NCI-H510A treated with DMSO at 0.1 percent for 48 hours (cell line): ENCODE measurements at places on chromosomes 16 and 17.
A peak's percentile ranks its signal among the peaks of the same experiment; 100 is the strongest.

- DNase-seq: peak; percentile 21
Observed at GRCh38 chr17:44672479-44673093, 16.3 kb downstream of the MEIOC start.

- DNase-seq: no peak
Observed at GRCh38 chr17:49588312-49588711, 12.6 kb downstream of the NXPH3 start.

DNA sequence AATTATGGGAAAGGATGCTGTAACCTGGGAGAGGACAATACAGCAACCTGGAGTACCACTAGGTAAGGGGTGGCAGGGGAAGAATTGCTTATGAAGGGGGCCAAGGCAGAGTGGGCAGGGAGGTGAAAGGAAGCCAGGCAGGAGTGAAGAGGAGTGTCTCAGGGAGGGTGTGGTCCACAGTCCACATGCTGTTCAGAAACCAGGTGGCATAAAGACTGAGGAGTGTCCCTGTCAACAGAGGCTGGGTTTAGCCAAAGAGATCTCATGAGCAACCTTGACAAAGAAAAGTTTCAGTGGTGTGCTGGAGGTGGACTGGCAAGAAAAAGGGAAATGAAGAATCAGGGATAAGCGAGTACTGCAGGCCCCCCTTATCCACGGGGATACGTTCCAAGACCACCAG, 88.4 kb downstream of the SPACA3 start:
- DNase-seq: no peak

DNA sequence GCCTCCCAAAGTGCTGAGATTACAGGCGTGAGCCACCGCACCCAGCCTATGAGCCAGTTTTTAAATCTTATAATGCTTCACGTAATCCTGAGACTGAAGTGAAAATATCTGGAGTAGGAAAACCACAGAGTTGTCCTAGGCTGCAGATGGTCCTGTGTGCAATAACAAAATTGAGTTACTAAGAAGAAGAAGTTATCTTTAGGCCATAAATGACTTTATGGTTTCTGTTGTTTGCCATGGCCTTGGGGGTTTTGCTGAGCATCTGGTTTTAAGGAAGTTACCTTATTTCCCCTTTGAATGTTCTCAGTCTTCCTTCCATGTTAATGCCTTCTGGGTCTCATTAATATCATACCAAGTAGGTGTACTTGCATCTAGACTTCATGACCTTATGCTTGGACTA, 16.5 kb downstream of the NMT1 start:
- no peak for DNase-seq

DNA sequence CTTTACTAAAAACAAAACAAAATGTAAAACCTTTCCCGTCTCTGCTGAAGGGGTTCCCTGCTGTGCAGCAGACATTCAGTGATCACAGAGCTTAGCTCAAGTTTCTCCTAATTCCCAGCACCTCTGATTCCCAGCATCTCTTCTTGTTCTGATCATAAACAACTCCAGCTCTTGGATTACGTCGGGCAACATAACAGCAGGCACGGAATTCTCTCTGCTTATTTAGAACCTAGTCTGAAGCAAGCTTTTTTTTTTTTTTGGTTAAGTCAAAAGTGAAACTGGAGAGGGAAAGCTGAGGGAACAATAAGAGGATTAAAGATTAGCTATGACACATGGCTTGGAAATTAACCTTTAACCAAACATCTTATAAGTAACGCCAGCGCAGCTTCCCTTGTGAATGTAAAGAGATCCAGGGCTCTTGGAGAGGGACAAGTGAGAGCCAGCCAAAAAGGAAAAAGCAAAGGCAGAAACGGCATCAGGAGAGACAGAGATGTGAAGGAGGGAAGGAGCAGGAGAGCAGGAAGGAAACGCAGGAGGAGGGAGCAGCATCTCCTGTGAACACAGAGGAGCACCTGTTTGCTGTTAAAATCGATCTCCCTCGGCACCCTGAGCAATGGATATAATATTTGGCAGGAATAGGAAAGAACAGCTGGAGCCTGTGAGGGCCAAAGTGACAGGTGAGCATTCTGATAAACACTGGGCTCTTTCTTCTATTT, at the start of gene BCO1:
TSS of gene BCO1 (plus strand) at position 394 of the 716 bp plus-strand sequence. CDS start at position 614, 220 bp downstream.
- peak; percentile 13 for DNase-seq

DNA sequence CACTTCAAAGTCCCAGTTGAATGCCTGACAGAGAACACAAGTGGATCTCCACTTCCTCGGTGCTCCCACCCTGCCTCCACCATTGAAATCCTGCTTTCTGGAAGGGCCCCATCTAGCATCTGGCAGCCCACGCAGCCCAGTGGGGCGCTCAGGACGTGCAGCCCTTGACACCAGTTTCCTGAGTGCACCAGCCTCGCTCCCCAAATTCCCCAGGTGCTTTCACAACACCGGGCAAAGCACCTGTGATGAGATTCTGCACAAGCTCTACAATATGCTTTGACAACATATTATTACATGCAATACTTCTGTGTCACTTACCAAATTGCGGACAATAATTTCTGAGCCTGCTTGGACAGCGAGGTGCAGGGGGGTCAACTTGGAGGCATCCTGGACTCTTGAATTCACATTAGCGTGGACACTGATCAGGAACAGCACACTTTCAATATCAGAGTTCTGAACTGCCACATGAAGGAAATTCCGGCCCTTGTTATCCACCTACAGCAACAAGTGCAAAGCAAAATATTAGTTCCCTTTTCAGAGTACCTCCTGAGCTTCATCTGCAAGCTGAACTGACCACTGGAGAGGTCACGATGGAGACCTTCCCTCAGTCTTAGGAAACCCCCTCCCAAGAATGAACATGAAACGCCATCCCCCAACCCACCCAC, 33.9 kb downstream of the CYB5D2 start:
- DNase-seq: no peak

DNA sequence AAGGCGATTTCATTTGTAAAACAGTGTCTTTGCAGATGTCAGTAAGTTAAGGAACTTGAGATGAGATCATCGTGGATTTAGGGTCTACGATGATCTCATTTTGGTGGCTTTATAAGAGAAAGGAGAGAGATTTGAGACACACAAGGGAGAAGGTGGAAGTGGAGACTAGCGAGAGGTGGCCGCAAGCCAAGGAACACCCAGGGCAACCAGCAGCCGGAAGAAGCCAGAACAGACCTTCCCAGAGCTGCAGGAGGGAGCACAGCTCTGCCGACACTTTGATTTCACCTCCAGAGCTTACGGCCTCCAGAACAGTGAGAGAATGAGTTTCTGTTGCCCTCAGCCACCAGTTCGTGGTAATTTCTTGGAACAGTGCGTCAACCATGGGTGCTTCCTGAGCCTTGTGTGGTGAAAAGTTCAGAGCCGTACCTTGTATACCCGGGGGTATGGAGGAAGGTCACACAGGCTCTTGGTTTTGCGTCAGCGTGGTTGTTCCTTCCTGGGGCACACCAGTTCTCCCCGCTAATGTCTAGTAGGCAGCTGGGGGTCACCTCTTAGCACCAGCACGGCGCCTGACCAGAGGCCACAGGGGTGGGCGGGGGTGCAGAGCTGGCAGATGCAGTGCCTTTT, 12.9 kb upstream of the SEC14L1 start:
- DNase-seq: no peak

- no peak for DNase-seq
Observed at GRCh38 chr16:69322343-69322742, 8.0 kb downstream of the PDF start.

- peak; percentile 82 for DNase-seq
Observed at GRCh38 chr16:85681255-85681654, 7.5 kb downstream of the GINS2 start.

- DNase-seq: no peak
Observed at GRCh38 chr17:70609566-70609965, 440.2 kb downstream of the KCNJ2 start.

DNA sequence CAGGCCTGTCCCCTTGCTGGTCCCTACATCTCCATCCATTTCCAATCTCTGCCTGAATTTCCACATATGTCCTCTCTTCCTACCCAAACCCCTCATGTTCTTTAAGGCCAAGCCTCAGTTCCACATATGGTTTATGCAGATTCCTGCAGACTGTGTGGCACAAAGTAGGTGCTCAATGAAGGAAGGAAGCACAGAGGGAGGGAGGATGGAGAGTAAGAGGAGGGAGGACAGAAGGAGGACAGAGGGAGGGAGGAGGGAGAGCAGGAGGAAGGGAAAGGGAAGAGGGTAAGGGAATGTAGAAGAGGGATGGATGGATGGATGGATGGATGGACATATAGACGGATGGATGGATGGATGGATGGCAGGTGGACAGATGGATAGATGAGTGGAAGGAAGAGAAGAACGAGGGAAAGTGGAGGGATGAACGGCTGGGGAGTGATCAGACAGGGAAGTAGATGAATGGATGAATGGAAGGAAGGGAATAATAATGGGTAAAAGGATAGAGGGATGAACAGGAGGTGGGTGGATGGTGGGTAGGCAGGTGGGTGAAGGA, 7.7 kb upstream of the KRT14 start:
- DNase-seq: no peak

DNA sequence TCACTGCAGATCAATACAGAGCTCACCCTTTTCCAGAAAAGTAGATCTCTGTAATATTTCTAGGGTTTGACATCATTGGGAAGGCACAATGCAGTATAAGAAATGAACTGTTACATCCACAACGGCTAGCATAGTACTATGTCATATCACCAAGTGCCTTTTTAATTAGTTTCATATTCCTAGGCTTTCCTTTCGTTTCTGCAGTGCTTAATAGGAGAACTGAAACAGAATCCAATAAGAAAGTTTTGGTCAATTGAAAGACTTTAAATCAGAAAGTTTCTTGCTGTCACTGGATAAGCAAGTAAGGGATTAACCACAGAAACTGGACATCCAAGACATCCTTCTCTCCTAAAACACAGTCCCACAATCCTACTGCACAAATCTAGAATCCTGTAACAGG, 3.5 kb upstream of the RNF43 start:
- no peak for DNase-seq

DNA sequence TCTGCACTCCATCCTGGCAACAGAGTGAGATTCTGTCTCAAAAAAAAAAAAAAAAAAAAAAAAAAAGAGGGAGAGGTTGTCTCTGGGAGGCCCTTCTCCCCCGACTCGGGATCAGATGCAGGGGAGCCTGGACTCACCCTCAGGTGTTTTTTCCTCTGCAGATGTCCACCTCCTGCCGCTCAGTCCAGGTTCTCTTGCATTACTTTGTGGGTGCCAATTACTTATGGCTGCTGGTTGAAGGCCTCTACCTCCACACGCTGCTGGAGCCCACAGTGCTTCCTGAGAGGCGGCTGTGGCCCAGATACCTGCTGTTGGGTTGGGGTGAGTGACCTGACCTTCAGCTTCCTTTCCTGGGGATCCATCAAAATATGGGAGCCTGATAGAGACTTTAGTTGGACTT, 34.1 kb downstream of the GLP2R start:
- DNase-seq: no peak

DNA sequence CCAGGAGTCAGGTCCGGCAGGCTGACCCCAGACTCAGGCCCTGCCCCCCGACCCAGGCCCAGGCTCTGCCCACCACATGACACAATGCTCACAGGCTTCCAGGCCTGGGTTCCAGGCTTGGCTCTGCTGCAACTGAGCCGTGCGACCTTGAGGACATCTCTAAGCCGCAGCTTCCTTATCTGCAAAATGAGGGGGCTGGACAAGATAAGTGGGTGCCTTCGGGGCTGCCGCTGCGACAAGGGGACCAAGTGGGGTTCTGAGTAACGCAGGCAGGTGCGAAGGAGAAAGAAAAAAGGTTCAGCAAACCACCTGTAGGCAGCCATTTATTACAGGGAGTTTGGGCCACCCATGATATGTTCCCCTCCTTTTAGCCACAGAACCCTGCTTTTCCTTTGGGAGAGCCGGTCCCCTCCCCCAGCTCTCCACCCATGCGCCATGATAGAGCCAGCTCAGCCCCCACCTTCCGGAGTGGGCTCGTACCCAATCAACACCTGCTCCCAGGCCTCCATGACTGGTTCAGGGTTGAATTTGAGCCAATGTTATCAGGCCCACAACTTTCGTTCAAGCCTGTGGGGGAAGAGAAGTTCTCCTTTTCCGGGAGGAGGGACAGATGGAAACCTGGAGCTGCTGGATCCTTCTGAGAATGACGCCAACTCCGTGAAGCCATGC, 38.2 kb downstream of the RTN4RL1 start:
- DNase-seq: no peak

DNA sequence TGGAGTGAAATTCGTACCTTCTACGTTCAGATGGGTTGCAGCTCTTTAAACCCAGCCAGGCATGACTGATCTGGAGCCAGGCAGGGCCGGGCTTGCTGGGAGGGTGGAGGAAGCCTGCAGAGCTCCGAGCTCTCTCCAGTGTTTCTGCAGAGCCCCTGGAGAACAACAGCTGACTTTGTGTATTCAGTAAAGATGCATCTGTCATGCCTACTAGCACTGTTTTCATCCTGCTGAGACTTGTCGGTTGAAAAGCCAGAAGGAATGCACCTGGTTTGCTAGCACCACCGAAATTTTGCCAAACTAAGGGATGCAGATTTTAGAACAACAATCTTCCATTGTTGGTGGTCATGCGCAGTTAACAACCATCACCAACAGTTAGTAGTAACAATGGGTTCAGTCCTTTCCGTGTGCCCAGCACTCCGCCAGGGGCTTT, 22.4 kb upstream of the SCNN1B start:
- peak; percentile 97 for DNase-seq

DNA sequence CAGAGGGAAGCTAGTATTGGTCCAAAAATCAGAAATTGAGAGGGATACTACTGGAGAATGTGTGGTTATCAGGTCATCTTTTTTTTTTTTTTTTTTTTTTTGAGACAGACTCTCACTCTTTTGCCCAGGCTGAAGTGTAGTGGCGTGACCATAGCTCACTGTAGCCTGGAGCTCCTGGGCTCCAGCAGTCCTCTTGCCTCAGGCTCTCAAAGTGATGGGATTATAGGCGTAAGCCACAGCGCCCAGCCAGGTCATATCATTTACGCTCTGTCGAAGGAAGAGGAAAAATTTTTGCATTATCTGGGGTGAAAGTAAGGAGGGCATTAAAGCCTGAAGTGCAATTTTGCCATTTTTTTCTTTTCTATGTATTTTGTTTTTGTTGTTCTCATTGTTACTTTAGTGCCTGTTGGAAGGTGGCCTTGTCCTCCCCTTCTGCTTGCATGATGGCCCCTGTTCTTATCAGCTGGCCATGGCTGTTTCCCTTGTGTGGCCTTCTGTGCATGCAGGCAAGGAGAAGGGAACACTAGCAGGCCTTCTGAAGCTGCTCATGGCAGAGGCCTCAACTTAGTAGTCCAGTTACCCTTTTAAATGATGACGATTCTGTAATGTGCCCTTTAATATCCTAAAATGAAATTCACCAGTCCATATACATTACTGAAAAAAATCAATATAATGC, 118.3 kb downstream of the SPECC1 start:
- no peak for DNase-seq

GRCh38 chr17:67836205-67836987, 11.1 kb downstream of the BPTF start:
- DNase-seq: no peak

DNA sequence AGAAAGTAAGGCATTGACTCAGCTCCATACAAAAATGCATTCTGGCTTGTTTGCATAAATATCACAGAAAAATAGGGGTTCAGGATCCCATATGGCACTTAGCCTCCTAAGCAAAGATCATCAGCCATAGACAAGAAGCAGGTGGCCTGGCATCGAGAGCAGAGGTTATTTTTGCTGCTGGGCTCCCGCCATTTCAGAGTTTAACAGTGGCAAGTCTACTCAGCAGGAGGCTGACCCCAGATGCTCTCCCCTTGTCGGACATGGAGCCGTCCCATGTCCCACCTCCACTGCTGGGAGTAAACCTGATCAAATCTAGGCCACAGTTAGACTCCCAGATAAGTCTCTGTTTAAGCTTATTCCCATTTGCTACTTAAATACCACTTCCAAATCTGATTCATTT, 269.1 kb downstream of the FTO start:
- DNase-seq: no peak

GRCh38 chr17:81218991-81219390, 3.8 kb downstream of the CEP131 start:
- DNase-seq: no peak

GRCh38 chr16:50863644-50864144, 121.8 kb downstream of the CYLD start:
- DNase-seq: no peak
